ENCODE measurements at places on chromosomes 1 and 21.

DNA sequence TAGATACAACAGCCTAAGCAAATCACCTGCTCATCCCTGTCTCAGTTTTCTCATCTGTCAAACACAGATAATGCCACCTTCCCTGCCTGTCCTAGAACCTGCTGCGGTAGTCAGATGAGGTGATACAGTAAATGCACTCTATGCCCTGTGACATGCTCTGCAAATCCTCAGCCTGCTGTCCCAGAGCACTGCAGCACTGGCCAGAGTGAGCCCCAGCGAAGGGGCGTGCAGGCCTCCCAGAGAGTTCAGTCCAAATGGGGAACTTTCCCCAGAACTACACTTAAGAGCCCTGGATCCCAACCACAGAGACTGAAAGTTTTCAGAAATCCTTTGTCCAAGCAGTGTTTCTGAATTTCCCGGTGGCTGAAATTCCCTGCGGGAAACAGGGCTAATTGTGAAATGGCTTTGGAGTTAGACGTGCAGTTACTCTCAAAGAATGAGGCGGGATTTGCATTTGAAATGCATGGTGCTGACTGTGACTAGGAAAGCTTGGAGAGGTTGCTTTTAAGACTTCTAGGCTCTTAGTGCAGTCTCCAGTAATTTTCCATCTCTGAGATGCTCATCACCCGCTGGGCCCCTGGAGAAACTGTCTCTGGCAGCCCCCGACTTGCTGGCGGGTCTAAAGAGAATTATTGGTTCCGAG is 206.5 kb upstream of the AJAP1 start:
- no peak for DNase-seq

DNA sequence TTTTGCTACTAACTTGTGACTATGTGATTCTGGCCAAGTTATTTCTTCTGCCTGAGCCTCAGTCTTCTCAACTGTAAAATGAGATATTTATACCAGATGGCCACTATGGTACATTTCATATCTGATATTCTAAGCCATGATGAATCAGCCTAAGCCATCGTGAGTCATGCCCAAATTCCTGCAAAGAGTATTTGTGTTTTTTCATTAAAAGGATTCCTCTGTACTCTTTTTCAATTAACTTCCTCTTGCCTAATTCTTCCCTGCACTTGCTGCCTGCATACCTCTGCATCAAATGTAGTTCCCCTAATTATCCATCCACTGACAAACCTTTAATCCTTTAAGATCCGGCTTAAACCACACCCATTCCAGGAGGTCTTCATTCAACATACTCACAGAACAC is 575.1 kb upstream of the BEND5 start:
- no peak for DNase-seq

DNA sequence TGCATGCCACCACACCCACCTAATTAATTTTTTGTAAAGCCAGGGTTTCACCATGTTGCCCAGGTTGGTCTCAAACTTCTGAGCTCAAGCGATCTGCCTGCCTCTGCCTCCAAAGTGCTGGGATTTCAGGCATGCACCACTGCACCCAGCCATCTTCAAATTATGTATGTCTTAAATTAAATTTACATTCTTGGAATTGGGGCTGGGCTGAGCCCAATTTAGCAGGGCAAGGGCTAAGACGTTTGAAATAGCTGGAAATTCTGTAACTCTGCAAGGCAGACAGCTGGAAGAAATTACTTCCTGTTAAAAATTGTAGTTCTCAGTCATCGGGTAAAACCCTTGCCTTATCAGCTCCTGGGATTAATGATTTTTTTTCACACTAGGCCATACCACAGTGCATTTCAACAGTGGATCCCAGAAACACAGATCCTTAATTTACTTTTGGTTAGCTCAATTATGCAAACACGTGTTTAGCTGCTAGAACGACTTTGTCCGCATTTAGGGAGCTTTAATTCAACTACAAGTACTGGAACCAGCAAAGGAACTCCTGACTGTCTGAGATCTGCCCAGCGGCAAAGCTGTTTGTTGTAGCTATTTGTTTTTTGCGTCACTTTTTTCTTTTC is 83.3 kb downstream of the OLFML3 start:
- DNase-seq, result no peak

- DNase-seq, result no peak
Measured at GRCh38 chr1:204483791-204484190, 10.8 kb downstream of the PIK3C2B start.

- DNase-seq, result no peak
Measured at GRCh38 chr1:14597343-14598006, 1.0 kb upstream of the KAZN start.
